ENCODE measurements at places on chromosomes 4 and X. TPM values are rescaled to one million over a fixed set of nuclear protein-coding genes. Genes with fewer than 3 reads are reported as not detected.

DNA sequence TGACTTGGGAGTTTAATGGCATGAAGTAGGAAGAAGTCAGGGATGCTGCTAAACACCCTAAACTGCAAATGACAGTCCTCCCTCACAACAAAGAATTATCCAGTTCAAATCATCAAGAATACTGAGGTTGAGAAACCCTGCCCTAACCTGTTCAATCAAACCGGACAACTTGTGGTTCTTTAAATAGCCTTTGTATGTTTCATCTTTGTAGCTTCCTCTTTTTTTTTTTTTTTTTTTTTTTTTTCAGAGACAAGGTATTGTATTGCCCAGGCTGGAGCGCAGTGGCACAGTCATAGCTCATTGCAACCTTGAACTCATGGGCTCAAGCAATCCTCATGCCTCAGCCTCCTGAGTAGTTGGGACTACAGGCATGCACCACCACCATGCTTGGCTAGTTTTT lies 52.5 kb upstream of the TTC29 start:
- no peak for DNase-seq

GRCh38 chr4:85218756-85219155 lies 252.3 kb upstream of the WDFY3 start:
- no peak for DNase-seq

DNA sequence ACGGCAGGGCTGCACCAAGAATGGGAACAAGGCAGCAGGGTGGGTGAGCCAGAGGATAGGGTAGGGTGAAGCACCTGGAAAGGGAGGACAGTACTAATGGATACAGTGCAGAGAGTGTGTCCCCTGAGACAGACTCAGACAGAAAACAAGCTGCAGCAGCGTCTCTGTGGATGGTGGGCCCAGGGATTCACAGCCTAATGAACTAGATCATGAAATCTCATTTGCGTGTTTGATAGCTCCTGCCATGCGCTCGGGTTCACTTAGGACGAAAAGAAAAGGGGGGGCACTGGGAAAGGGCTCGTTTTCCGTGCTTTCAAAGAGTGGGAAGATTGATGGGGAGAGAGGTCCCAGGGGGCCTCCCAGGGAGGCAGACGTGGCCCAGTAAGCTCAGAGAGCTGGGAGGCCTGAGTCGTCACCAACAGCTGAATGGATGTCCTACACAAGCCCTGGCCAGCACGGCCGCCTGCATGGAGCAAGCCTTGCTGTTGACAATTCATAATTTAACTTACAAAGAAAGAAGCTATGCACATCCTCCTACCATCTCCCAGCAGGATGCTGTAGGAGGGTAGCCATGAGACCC lies 446.9 kb downstream of the BCOR start:
- no peak for DNase-seq

DNA sequence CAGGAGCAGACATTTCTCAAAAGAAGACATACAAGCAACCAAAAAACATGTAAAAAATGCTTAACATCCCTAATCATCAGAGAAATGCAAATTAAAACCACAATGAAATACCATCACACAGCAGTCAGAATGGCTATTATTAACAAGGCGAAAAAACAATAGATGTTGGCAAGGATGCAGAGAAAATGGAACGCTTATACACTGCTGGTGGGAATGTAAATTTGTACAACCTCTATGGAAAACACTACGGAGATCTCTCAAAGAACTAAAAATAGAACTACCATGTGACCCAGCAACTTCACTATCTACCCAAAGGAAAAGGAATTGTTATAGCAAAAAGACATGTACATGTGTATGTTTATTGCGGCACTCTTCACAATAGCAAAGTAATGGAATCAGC lies 71.5 kb downstream of the PPP4R3C start:
- no peak for DNase-seq

- no peak for DNase-seq
These were observed 158.9 kb downstream of the MID1IP1 start for GRCh38 chrX:38960137-38960536.

- DNase-seq = no peak
These were observed 27.6 kb downstream of the CYLC1 start for GRCh38 chrX:83888585-83888984.

- DNase-seq = no peak
These were observed 22.3 kb upstream of the TMEM150C start for GRCh38 chr4:82583897-82584587.

GRCh38 chr4:181858741-181859140 lies 384.5 kb upstream of the TENM3 start:
- no peak for DNase-seq

TSPAN6 gene
- 22.6 TPM for polyA plus RNA-seq

AKAP14 gene
- polyA plus RNA-seq = not detected

GRCh38 chrX:15567886-15568616 lies 32.7 kb downstream of the ACE2 start:
- DNase-seq = no peak

- DNase-seq = no peak
These were observed 116.1 kb downstream of the PDLIM5 start for GRCh38 chr4:94567811-94568210.

SLC49A3 gene
- 7.9 TPM for polyA plus RNA-seq

TCEAL7 gene
- 16.0 TPM for polyA plus RNA-seq

DNA sequence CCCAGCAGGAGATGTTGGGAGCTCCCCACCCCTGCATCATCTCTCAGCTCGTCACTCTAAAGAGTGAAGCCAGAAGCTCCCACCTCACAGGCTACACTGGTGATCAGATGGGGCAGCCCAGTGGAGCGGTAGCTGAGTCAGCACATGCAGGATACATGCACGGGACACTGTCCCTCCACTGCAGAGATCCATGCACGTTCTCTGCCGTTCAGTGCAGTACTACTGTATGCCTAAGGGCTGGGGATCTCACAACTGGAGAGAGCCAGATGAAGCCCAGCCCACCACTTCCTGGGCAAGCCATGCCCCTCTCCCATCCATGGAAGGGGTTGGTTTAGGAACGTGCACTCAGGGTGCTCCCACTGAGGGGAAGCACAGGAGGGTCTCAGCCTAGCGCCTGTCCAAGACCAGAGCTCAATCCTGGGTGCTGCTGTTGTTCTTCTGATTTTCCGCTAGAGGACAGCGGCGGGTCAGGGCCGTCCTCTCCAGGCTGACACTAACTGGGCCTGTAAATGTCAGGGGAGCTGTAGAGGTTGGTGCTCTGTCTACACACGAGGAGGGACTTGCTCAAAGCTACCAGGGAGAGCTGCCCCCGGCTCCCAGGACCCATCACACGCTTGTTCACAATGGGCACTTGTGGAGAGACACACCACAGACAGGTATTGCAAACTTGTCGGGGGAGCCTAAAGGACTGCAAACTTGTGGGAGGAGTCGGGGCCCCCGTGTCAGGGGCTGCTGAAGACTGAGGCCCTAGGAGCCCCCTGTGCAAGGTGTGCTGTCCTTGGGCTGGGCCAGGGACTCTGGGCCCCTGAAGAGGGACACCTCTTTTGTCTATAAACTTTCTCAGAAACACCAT lies 18.2 kb upstream of the ABLIM2 start:
- no peak for DNase-seq

DNA sequence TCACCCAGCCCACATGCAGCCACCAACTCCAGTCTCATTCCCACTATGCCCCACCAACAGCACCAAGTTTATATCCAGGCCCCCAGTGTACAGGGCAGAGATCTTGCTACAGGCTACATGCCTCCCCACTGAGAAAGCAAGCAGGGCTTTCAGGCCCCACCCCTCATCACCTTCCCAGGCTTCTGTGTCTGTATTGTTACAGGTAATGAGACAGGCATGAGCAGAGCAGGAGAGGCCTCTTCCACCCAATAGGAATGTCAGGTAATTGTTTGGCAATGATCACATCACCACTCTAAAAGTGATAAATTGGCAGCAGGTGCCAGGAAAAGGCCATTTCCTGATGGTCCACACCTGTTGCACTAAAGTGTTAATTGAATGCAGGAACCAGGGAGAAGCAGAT lies 102.5 kb downstream of the ZNF518B start:
- DNase-seq = no peak

- DNase-seq = no peak
These were observed 90.8 kb upstream of the RLIM start for GRCh38 chrX:74705269-74705668.

GRCh38 chr4:88967883-88968331 lies 89.1 kb downstream of the FAM13A start:
- no peak for DNase-seq

TACR3 gene
- polyA plus RNA-seq = 4.5 TPM

DNA sequence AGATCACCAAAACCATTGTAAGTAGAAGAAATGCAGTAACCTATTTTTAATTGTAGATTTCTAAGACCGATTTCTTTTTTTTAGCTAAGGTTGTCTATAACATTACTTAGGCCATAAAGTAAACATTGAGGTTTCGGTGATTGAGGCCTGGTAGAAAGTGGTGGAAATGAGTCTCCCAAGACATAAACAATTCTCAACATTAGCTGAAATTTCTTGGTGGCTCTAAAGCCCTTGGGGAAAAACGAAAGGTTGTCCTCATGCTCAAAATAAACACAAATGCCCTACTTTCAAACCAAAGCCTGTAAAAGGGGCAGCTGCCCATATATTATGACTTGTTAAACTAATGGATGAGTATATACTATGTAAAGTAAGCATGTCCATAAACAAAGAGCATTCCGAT lies 98.8 kb downstream of the SCFD2 start:
- no peak for DNase-seq

DNA sequence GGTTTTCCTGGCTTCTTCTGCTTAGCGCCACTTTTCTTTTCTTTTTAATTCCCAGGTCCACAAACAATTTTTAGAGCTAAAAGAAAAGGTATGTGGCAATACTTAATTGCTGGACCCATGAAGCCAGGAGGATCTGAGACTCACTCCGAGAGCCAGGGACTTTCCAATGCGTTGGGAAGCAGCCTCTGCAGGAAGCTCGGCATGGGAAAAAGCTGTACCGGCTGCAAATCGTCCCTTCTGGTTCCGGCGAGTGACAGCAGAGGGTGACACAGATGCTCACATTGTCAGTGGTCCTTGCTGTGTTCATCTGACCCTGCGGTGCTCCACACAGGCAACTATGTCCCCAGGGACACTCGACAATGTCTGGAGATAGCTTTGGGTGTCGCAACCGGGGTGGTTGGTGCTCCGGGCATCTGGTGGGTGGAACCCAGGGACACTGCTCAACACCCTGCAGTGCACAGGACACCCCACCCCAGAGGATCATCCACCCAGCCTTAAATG lies 164.0 kb downstream of the PRKX start:
- no peak for DNase-seq

DNA sequence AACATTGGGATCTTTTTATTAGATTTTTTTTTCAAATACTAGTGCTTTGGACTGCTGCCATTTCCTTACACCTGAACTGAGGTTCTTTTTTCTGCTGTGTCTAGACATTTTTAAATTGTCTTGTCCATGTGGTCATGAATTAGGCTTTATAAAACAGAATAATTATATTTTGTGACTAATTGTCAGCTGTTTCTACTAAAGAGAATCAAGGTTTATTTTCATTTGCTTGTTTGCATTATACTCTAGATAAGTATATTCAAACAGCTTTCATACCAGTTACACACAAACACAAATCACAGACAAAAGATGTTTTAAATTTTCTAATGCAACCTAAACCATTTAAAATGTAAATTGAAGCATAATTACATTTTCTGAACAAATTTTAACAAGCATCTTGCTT lies 194.7 kb downstream of the GALNTL6 start:
- no peak for DNase-seq

- DNase-seq = no peak
These were observed 46.3 kb downstream of the SH3KBP1 start for GRCh38 chrX:19840899-19841648.

NWD2 gene
- polyA plus RNA-seq = 0.05 TPM

DNA sequence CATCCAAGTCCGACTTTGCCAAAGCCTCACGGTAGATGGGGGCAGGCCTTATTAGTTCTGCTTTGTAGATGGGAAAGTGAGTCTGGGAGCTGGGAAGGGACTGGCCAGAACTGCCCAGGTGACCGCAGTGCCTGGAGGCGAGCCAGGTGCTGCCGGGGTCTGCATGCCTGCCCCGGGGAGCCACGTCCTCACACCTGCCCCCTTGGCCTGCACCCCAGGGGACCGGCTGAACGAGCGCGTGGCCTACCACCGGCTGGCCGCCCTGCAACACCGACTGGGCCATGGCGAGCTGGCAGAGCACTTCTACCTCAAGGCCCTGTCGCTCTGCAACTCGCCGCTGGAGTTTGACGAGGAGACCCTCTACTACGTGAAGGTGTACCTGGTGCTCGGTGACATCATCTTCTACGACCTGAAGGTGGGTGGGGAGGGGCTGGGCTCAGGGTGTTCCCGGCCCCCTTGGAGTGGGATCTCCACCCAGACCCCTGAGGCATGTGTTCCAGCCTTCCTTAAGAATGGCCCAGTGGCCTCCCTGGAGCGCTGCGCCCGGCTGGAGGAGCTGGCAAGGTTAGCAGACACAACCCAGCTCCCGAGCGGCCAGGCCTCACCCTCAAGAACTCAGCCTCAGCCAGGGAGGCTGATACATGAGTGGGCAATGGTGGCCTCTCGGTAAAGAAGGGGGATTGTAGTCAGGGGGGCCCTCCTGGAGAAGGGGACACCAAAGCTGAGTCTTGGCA lies 32.1 kb upstream of the HTRA3 start:
- no peak for DNase-seq

DNA sequence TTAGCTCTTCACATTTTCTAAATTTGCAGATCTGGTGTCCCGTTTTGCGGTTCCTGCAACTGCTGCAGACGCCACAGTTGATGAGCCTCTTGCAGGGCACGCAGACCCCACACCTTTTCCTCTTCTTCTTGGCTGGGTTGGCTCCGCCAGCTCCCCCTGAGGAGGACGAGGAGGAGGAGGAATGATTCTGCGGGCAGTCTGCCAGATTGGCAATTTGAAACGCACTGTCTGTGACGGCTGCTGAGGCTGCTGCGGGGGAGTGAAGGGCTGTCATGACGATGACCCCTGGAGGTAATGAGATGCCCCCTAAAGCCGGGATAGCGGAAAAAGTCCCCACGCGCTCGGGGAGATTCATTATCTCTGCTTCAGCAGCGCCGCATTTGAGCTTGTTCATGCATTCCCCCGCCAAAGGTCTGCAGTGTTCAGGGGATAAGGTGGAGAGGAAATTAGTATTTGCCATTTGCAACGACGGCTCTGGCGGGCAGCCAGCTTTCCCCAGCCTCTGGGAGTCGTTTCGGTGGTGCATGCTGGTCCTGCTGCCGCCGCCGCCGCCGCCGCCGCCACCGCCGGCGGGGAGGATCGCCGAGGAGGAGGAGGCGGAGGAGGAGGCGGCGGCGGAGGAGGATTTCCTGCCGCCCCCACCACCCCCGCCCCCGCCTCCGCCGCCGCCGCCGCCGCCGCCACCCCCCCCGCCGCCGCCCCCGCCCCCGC lies 3.8 kb downstream of the CXXC4 start:
- DNase-seq = peak; percentile 53

DNA sequence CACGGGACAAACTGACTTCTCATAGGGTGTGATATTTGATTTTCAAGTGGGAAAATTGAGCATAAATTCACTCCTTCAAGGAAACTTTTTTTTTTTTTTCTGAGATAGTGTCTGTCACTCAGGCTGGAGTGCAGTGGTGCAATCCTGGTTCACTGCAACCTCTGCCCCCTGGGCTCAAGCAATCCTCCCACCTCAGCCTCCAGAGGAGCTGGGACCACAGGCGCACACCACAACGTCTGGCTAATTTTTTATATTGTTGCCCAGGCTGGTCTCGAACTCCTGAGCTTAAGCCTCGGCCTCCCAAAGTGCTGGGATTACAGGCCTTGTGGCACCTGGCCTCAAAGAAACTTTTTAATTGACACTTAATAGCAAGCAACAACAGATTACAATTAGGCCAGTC lies 13.8 kb downstream of the CLDN34 start:
- no peak for DNase-seq

TCEAL9 gene
- 102 TPM for polyA plus RNA-seq

GRCh38 chr4:102193145-102193544 lies 152.1 kb downstream of the SLC39A8 start:
- DNase-seq = no peak

GRCh38 chr4:156336511-156336910 lies 382.8 kb upstream of the CTSO start:
- no peak for DNase-seq

Data from urinary bladder (tissue), 4 donors.